ENCODE measurements at places on chromosomes 5 and 9. TPM values are rescaled to one million over a fixed set of nuclear protein-coding genes. Genes with fewer than 3 reads are reported as not detected.

The HSDL2 gene
- 25.5 TPM for total RNA-seq

The IFNA2 gene
- total RNA-seq = not detected

The TRAF1 gene
- 0.78 TPM for total RNA-seq

The DRD1 gene
- not detected for total RNA-seq

The UIMC1 gene
- total RNA-seq = 35.2 TPM

The BTNL8 gene
- total RNA-seq = not detected

The RPP25L gene
- total RNA-seq = 24.3 TPM

The ANKRD34B gene
- not detected for total RNA-seq

The OTP gene
- not detected for total RNA-seq

The UBE2QL1 gene
- not detected for total RNA-seq

The SH3RF2 gene
- total RNA-seq = 37.1 TPM

The GABBR2 gene
- total RNA-seq = not detected

The FCHO2 gene
- total RNA-seq = 15.5 TPM

The SPATA9 gene
- not detected for total RNA-seq

The HTR4 gene
- not detected for total RNA-seq
